Upper lobe of right lung (tissue), 1 donor: ENCODE measurements at places on chromosomes 2 and 18.

DNA sequence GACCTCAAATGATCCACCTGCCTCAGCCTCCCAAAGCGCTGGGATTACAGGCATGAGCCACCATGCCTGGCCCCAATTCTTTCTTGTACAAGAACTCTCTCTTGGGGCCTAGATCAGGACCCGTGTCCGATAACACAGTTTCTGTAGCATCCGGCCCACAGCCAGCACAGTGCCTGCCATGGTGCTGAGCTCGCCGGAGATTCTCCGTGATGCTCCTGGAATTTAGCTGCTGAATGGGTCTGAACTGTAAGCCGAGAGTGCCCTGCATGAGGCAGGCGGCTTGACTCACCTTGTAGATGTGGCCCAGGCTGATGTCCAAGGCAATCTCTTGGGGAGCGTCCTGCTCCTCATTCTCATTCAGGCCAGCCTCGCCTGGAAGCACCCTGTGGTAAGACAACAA lies 53.3 kb upstream of the SEMA4C start:
- no peak for DNase-seq

GRCh38 chr2:201018636-201019035 lies 52.8 kb downstream of the HYCC2 start:
- DNase-seq: no peak

- DNase-seq: peak; percentile 51
Observed at GRCh38 chr18:76984193-76985155, 148.1 kb downstream of the MBP start.

DNA sequence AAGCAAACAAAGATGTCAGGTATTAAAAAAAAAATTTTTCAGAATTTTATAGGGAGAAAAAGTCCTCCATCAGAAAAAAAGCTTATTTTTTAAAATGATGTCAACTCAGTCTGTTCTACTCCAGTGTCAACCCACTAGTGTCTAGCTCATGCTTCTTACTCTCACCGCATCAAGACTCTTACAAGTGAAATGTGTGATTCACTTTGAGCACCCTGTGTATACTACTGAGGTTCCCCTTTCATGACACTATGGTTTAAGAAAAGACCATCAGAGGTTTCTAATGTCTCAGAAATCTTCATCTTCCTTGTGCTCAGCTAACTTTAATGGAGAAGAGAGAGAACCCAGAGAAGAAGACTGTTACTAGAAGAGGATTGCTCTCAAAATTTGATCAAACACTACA lies 43.4 kb downstream of the FEZ2 start:
- no peak for DNase-seq

GRCh38 chr2:168718622-168719021 lies 83.8 kb upstream of the NOSTRIN start:
- DNase-seq: no peak

DNA sequence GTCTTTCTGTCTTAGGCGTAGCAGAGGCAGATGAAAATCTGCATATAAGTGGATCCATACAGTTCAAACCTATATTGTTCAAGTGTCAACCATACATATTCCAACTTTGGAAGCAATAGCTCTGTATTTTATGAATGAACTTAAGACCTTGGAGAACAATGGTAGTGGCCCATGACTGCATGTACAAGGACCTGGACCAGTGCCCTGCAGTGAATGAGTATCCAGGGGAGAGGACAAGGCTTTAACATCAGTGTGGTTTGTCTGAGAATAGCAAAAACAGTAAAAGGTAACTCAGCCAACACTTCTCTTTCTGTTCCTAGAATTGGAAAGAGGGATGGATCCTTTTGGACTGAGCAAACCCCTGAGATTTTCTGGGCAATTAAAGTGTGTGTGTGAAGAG lies 230.8 kb upstream of the LINC00305 start:
- DNase-seq: no peak
